CD4-positive, alpha-beta memory T cell (primary cell): ENCODE measurements at places on chromosomes 1 and 21. TPM values are rescaled to one million over a fixed set of nuclear protein-coding genes. Genes with fewer than 3 reads are reported as not detected.

- no peak for DNase-seq
Measured at GRCh38 chr1:55443175-55443915, 228.2 kb upstream of the USP24 start.

GRCh38 chr1:153649863-153650235 lies 8.7 kb upstream of the SNAPIN start:
- DNase-seq: no peak

- DNase-seq: no peak
Measured at GRCh38 chr1:19467199-19468187, 17.8 kb downstream of the CAPZB start.

GRCh38 chr1:57163325-57163724 lies 197.5 kb upstream of the C8B start:
- DNase-seq: no peak

DNA sequence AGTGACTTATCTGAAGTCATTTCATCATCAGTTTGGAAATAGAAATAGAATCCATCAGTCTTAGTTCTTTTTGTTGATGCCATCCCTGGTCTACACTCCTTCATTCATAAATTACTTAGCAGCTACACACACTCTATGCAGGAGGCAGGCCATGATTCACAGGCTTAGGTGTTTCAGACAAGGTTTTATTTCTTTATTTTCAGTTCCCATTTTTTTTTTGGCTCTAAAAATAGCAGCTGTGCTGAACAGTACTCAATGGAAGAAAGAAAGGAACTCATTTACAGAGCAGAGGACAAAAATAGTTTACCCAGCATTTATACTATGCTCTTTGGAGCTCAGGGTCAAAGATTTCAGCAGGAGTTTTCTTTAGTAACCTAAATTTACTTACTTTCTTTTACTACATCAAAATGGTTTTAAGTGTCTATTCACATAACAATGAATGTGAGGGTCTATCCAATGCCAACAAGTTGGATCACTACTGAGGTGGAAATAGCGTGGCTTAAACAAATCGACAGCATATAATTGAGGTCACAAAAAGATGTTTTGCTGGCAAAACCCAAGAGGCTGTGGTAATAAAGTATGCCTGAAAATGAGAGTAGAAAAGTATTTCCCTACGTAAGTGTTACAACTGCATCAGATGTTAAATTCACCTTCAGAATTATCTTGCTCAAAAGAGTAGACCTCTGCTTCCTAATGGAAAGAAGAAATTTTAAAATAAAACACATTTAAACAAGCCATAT lies 7.7 kb downstream of the KRTAP19-8 start:
- no peak for DNase-seq

DNA sequence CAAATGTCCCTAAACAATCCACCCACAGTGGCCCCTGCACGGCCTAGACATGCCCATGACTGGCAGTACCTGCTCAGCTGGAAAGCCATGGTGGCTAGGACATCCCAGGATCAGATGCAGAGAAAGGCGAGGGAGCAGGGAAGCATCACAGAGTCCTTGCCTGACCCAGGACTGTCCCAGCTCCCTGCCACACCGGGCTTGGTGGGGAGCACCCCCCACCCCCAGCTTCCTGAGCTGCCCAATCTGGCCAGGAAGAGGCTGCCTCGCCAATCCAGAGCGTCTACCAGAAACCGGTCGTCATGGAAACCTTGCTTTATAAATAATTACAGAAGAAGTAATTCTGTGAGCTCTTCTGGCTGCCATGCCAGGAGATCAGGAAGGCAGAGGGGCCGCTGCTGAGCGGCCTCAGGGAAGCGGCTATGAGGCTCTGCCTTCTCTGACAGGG lies 34.8 kb downstream of the ACOT7 start:
- DNase-seq: peak; percentile 82

- DNase-seq: no peak
Measured at GRCh38 chr1:244821134-244821533, 14.3 kb upstream of the COX20 start.

DNA sequence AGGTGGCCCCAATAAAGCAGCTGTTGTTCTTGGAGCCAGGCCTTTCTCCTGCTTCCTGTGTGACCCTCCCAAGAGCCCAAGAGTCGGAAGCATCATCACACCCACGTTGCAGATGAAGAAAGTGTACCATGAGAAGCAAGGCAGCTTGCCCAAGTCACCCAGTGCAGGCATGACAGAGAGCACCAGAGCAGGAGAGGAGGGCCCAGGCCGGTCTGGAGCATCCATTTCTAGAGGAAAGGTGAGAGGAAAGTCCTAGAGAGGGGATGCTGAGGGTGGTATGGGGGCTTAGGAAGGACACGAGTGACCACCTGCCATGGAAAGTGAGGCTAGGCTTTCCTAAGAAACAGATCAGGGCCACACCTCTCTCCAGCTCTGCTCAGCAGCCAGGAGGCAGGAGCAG lies 47.0 kb downstream of the C1orf198 start:
- DNase-seq: no peak

GRCh38 chr1:172069051-172069450 lies 227.8 kb downstream of the DNM3 start:
- no peak for DNase-seq

DNA sequence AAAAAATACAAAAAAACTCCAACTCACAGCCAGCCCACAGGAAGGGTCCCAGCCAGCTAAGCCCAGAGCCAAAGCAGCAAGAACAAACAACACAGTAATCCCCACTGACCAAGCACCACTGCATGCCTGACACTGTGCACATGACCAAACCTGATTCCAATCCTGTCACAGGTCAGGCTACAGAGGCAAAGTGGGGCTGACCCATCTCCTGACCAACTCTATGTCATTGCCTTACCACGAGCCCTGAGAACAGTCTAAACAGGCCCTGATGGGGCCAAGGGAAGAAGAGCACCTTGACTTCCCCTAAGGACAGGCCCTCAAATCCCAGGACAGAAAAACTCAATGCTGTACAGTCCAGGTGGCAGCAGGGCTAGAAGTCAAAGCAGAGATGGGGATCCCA lies 2.4 kb downstream of the LSS start:
- no peak for DNase-seq

- DNase-seq: no peak
Measured at GRCh38 chr1:55622074-55622473, 406.9 kb upstream of the USP24 start.

- no peak for DNase-seq
Measured at GRCh38 chr1:48726557-48727215, 50.0 kb downstream of the BEND5 start.

DNA sequence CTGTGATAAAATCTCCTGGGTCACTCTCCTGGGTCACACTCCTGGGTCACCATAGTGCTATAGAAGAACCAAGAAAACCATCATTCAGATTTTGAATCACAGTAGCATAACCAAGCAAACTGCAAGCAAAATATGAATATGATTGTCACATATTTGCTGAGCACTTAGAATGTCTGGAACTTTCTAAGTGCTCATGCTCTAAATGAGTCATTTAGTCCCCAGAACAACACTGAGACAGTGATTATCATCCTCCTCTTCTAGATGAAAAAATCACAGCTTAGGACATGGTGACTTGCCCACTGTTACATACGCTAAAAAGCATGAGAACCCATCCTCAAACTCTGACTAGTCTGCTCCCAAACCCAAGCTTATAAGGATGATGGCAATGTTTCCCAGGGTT lies 39.5 kb upstream of the DDAH1 start:
- no peak for DNase-seq

DNA sequence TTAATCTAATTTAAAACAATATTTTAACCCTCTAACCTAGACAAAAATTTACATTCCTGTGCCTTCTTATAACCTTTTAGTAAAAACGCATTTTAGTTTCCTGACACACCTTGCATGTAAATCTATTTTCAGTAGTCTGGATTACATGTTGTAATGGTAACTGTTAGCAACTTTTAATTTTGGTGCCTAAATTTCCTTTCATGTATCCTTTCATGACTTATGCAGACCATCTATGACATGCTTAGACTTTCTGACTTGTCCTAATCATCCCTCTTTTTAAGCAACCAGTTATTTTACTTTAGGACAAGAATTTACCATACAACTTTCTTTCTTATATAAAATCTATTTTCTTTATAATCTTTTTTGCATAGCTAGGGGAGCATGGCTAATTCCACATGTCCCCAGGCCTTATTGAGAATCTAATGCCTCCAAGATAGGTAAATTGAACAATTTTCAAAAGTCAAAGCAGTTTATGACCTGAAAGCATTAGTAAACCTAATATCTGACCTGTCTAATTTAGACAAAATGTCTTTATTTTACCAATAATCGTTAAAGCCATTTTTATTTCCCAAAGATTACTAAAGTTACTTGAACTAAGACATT lies 57.5 kb upstream of the IL12RB2 start:
- DNase-seq: no peak

DNA sequence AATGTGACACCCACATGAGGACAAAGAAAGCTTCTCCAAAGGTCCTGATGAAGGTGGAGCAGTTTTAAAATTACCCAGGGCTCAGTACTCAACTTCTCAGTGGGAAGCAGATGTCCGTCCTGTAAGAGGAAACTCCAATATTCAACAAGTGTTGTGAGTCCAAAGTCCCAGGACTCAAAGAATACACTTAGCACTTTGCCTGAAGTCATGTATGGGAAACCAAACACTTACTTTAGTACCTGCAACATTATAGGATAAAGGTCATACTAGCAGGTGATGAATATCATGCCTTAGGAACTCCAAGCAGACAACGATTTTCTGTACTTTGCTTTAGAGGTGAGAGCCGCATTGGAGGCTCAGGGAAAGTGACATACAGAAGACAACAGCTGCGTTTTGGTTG lies 37.2 kb upstream of the ST6GALNAC3 start:
- DNase-seq: no peak

- no peak for DNase-seq
Measured at GRCh38 chr1:82330330-82330729, 529.6 kb downstream of the ADGRL2 start.

DNA sequence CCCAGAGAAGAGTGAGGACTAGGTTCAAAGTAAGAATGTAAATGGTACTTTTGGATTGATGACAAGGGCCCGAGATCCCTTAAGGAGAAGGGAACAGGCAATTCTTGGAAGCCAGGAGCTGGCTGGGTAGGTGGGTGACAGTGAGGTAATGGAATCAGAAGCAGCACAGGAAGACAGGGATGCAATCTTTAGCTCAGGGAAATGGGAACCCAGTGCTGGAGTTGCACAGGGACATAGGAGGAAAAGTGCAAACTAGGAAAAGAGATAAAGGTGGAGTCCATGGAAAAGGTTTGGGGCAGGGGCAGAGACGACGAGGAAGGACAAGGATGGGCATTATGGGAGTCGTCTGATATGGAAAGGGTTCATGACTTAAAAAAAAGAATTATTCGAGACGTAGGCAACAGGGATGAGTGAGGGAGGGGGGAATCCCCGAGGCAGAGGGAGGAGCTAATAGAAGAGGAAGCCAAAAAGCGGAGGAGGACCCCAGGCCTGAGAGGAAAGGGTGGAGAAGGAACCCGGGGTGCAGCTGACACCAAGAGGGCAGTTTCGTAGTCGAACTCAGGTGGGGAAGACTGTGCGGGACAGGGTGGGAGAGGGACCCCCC lies 495 bp downstream of the PI4KB start:
- no peak for DNase-seq

ESPN gene
- 13.5 TPM for total RNA-seq

S100B gene
- not detected for total RNA-seq

APOBEC4 gene
- not detected for total RNA-seq

THEM5 gene
- not detected for total RNA-seq

BPNT1 gene
- 11.4 TPM for total RNA-seq

AIM2 gene
- total RNA-seq: 8.1 TPM

SYT6 gene
- not detected for total RNA-seq

KCNJ9 gene
- not detected for total RNA-seq

TDRD10 gene
- total RNA-seq: not detected

TPTE gene
- total RNA-seq: not detected
